ENCODE measurements at places on chromosomes 2 and 18.

- no peak for DNase-seq
Measured at GRCh38 chr2:147211484-147211883, 633.3 kb upstream of the ACVR2A start.

DNA sequence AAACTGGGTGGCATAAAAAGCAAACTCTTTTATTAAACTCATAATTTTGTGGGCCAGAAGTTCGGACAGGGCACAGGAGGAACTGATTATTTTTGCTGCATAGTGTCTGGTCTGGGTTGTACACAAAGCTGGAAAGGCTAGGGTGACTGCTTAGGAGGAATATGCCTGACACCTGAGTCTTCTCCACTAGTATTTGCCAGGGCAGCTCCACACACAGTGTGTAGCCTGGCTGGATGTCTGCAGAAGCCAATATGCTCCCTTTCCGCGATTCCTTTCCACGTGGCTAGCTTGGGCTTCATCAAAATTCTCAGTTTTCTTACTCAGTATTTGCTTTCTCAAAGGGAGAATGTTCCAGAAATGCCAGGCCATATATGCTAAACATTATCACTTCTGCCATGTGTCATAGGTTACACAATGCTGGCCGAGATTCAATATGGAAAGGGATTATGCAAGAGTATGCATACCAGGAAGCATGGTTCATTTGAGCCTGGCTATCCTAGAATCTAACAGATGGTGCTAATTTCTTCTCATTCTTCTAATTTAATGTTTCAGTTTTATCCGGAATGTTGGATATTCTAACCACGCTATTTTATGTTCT is 142.7 kb upstream of the DOK6 start:
- DNase-seq = no peak

DNA sequence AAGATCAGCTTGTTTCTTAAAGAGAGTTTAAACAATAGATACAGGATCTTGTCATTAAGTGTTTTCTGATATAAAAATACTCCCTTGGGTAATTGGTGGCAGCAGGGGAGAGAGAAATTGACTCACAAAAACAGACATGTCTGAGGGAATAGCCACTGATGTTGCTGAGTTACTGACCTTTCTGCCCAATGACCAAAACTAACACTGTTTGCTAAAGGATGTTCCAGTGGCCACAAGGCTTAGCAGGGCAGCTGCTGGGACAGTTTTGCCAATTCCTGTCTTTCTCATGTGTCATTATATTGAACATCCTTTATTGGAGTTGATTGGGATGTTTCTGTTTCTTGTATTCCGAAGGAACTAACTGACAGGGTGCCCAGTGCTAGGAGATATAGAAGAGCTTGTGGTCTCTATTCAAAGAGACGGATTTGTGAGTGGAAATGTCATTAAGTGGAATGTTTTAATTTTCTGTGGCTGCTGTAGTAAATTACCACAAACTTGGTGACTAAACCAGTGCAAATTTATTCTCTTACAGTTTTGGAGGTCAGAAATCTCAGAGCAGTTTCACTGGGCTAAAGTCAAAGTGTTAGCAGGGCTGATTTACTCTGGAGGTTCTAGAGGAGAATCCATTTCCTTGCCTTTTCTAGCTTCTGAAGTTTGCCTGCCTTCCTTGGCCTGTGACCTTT is 124.8 kb upstream of the RMDN2 start:
- no peak for DNase-seq

DNA sequence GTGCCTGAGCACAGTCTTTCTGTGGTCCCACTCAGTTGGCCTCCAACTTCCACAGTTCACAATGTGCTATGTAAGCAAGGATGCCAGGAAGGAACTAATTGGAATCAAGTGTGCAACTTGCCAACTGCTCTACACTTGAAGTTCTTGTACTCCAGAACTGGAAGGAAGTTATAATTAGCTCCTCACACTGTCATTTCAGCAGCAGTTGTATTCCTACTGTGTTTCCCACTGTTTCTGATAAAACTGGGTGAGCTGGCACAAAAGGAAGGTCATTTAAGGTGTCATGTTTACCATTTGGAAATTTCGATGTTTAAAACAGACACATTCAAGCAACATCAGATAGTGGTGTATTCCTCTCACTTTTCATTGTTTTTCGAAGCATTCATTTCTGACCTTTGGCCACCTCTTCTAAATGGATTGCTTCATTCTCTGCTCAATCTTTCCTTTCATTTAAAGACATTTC is 84.2 kb downstream of the ANTXR1 start:
- no peak for DNase-seq

- DNase-seq = no peak
Measured at GRCh38 chr18:56748698-56749268, 97.6 kb downstream of the WDR7 start.

- no peak for DNase-seq
Measured at GRCh38 chr2:3633089-3633981, 24.7 kb upstream of the ALLC start.

DNA sequence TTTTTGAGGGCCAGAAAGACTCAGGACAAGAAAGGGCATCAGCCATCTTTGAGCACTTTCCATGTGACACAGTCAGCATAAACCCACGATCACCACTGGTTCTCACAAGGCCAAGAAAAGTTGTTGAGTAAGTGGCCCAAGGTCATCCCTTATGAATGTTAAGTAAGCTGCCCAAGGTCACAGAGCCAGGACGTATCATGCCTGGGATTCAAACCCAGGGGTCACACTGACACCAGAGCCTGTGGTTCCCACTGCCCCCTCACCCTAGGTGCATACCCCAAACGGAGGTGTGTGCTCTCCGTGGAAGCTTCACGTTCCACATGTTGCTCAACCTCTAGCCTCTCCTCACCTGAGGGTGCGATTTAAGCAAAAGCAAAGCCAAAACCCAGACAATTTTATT is 2.3 kb upstream of the CTIF start:
- no peak for DNase-seq

GRCh38 chr2:105802587-105802986 is 57.9 kb downstream of the NCK2 start:
- peak; percentile 69 for DNase-seq

GRCh38 chr18:2982452-2983269 is 30.3 kb downstream of the LPIN2 start:
- no peak for DNase-seq

DNA sequence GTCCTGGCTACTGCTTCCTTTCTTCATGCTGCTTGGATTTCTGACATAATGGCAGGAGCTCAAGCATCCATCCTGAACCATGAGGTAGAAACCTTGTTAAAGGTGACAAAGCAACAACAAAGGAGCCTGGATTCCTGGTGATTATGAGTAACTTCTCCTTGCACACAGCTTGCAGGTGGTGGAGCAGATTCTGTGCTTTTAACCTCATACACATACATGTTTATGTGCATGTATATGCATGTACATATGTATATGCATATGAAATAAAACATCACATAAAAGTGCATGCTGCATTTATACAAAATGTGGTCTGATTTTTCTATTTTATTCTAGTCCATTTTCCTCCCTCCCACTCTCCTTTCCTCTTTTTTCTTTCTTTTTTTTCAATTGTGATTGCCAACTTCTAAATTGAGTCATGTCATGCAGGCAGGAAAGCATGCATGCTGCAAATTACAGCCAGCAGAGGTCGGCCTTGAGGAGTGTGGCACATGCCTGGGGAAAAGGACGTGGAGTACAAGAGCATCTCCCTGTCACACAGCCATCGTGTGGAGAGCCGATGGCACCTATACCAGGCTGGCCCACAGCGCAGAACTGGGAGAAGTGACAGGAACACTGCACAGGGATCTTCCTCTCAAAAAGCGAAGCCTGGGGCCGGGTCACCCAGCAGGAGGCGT is 17.9 kb downstream of the LCT start:
- peak; percentile 64 for DNase-seq

DNA sequence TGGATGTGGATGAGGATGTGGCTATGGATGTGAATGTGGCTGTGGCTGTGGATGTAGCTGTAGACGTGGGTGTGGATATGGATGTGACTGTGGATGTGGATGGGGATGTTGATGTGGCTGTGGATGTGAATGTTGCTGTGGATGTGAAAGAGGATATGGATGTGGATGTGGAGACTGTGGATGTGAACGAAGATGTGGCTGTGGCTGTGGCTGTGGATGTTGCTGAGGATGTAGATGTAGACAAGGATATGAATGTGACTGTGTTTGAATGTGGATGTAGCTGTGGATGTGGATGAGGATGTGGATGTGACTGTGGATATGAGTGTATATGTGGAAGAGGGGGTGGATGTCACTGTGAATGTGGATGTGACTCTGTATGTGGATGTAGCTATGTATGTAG is 884.6 kb upstream of the CHAC2 start:
- DNase-seq = no peak

GRCh38 chr18:47036298-47036874 is 965 bp upstream of the ELOA2 start:
- no peak for DNase-seq

- no peak for DNase-seq
Measured at GRCh38 chr2:81148323-81148722, 843.8 kb upstream of the LRRTM1 start.

DNA sequence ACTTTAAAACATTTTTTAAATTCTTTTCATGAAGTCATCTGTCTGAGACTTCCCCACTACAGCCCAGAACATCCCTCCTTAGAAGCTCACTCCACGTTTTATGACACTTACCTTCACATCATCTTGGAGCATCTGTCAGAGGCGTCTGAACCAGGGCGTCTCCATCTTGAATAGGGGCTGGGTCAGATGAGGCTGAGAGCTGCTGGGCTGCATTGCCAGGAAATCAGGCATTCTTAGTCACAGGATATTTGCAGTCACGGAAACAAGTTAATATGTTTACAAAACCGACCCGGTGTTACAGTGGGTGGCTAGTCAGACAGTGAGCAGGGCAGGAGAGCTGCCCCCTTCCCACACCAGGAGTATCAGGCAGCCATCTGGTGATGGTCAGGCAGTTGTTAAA is 456.5 kb downstream of the FBXO15 start:
- DNase-seq = no peak

DNA sequence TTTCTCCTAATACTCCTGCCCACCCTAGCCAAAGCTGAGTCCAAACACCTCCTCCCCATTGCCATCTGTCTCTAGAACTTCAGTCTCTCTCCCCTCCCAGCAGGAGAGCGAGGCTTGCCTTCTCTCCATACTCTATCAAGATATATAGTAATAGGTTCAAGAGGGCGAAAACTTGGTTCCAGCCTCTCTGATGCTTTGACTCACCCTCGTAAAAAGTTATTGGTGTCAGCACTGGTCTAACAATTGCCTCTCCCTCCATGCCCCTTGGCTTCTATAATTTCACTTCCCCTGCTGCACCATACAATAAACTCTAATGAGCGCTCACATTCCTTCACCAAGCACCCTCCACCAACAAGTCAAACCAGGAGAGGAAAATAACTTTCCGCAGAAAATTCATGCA is 797.3 kb downstream of the BCL11A start:
- no peak for DNase-seq

- no peak for DNase-seq
Measured at GRCh38 chr2:24021122-24021998, 11.5 kb downstream of the MFSD2B start.

DNA sequence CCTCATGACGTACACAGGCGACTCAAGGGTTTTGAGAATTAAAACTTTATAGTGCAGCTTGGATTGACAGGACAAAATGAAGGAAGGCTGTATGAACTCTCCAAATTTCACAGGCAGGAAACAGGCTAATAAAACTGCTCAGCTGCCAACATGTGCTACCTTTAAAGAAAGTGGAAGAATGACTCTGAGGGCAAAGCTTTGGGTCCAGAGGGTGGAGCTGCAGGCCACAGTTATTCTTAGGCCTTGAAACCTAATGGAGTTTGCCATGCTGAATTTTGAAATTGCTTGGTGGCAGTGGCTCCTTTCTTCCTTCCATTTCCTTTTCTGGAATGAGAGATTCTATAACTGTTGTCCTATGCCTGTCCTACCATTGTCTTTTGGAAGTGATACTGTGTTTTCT is 34.8 kb downstream of the HAT1 start:
- DNase-seq = no peak

GRCh38 chr2:240362216-240362755 is 73.2 kb upstream of the GPC1 start:
- DNase-seq = no peak

- no peak for DNase-seq
Measured at GRCh38 chr2:1718339-1719220, 25.7 kb downstream of the PXDN start.

GRCh38 chr2:29110916-29111535 is 4.2 kb upstream of the CLIP4 start:
- DNase-seq = no peak

GRCh38 chr2:160247296-160248035 is 47.4 kb upstream of the ITGB6 start:
- no peak for DNase-seq

- DNase-seq = no peak
Measured at GRCh38 chr2:10665833-10666232, 23.9 kb downstream of the NOL10 start.

DNA sequence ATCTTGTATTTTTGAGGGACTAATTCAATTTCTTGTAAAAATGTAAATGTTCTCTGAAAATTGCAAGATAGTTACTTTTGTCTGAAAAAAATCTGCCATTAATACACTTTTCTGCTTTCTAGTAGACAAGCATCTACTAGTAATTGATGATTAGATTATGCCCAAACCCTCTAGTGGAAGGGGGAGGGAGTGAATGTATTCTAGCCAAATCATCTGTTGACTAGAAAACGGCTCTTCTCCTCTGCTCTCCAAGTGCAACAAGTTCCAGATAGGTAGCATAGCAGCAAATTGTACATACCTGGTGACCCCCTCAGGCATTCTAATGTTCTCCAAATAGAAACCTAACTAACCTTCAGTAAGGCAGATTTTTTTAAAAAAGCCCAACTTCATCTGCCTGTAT is 58.6 kb downstream of the RELCH start:
- DNase-seq = no peak

DNA sequence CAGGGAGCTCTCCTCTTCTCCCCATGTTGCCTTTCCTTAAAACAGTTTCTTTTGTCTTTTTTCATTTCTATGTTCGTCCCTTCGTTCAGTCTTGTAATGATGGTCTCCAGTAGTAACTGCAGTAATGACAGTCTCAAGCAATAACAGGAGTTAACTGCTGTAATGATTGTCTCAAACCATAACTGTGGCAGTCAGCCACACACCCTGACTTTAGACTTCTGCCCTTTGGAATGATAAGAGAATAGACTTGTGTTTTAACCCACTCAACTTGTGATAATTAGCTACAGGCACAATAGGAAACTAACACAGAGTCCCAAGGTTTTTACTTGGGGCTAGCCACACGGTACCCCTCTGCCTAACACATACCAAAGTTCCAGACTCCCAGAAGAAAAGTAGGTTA is 12.1 kb downstream of the TMEM131 start:
- no peak for DNase-seq
